Muscle of arm (tissue), 14 donors: ENCODE measurements at places on chromosomes 3 and 15. TPM values are rescaled to one million over a fixed set of nuclear protein-coding genes. Genes with fewer than 3 reads are reported as not detected.

SERPINI2 gene
- polyA plus RNA-seq = 0.24 TPM

SH3GL3 gene
- polyA plus RNA-seq = 11.8 TPM

DNA sequence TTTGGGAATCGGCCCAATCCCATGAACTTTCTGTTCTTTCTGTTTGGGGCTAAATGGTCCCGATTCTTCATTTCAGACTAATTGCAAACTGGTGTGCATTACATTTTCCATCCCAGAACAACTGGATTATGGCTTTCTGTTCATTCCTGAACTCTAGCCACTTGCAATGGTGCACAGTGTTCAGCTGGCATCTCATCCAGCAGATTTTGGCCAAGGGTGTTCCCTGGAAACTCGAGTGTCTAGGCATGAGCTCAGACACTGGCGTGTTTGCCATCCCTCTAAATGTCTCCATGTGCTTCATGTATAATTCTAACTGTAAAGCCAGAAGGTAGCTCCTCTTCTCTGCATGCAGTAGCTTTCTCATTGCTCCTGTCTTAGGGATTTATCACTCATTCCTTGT, 97.1 kb upstream of the MYZAP start:
- peak; percentile 71 for DNase-seq

GRCh38 chr3:22947851-22948250, 255.3 kb upstream of the UBE2E2 start:
- no peak for DNase-seq

DNA sequence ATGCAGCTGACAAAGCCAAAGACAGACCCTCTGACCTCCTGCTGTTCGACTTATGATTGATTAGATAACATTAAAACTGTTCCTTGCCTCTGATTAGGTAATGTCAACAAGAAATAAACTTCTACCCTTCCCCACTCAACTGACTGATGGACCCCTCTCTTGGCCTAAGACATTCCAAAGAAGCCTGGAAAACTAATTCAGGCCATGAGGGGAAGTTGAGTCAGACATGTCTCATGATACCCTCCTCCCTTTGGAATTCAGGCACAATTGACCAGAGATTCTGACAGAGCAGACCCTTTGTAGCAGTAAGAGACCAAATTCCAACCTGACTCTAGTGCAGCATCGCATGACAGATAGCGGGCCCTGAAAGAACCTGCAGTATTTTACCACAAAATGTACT, 354.5 kb downstream of the OCA2 start:
- no peak for DNase-seq

DNA sequence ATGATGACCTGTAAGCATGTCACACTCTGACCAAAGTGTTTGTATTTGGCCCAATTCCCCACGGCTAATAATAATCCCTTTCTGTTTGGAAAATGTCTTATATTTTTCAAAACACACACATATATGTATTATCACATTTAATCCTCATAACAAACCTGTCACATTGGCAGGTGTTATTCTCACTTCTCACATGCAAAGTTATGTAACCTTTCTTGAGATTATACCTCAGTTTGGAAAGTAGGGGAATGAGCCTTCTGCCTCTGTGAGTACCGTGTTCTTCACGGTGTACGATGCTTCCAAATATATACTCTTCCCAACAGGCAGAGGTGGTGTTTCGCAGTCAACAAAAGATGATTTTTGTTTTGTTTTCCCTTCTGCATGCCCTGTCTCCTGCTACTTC, 205.6 kb downstream of the TP63 start:
- DNase-seq = no peak

DNA sequence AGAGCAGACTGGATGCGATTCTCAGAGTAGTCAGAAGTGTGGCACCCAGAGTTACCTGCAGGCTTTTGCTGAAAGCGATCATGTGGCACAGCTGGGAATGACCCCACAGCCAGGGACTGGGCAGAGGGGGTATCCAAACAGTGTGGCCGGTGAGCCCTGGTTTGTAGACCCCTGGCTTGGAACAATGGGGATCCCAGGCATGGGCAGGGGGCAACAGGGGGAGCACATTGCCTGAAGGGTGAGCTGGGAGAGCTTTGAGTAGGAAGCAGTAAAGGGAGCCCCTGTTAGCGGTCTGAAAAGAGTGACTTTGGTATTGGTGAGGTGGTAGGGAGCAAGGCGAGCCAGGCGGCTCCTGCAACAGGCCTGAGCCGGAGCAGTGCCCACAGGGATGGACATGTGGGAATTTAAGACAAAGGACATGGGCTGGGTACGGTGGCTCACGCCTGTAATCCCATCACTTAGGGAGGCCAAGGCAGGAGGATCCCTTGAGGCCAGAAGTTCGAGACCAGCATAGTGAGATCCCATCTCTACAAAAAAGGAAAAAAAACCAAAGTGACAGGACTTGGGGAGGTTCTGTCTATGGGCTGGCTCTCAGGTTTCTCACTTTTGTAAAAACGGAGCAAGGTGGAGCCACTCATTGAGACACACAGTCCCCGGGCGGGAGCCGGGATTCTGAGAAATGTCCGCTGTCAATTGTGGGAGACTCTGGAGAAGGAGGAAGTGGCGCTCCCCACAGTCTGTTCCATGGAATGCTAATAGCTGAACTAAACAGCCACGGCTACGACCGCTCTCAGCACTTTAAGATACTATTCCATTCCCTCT, 223.8 kb upstream of the LYSMD4 start:
- DNase-seq = no peak
